ENCODE measurements at places on chromosomes 16 and 17.
A peak's percentile ranks its signal among the peaks of the same experiment; 100 is the strongest.

DNA sequence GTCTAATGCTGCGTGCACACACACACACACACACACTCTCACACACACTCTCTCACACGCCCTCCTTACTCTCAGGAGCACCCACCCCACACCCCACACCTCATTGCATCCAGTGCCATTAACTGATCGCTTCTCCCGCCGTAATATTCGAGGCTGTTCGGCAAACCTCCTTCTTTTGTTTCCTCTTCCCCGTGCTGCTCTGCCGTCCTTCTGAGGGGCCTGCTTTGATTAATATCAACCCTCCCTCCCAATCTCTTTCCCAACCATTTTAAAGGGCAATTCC, 156.2 kb upstream of the TNRC6C start:
- DNase-seq, result no peak

GRCh38 chr17:81295676-81296381, 722 bp upstream of the SLC38A10 start:
- DNase-seq, result peak; percentile 79

- no peak for DNase-seq
Measured at GRCh38 chr16:5065326-5065725, 430 bp downstream of the C16orf89 start.

DNA sequence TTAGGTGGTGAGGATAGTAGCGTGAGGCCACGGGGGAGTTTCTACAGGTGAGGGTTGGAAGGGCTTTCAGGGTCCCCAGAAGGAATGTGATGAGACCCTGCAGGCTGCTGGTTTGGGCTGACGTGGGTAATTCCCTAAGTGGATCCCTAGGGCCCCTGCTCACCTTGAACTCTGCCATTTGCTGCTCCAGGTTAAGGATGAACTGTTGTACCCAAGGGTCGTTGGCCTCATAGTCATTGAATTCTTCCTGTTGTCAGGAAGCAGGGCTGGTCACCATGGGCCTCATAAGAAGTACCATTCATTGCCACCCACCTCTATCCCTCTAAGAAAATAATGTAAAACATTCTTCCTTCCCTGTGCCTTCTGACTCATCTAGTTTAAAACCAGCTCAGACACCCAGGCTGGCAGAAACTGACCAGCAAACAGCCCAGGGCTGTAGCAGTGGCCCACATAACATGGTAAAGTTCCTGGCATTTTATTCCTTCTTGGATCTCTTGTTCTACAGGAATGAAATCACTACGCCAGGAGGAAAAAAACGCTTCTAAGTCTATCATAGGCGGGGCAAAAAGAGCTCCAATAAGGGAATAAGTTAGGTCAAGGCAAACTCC, 27.6 kb downstream of the FCSK start:
- DNase-seq, result no peak

- no peak for DNase-seq
Measured at GRCh38 chr16:70563636-70564035, 40.0 kb downstream of the SF3B3 start.

DNA sequence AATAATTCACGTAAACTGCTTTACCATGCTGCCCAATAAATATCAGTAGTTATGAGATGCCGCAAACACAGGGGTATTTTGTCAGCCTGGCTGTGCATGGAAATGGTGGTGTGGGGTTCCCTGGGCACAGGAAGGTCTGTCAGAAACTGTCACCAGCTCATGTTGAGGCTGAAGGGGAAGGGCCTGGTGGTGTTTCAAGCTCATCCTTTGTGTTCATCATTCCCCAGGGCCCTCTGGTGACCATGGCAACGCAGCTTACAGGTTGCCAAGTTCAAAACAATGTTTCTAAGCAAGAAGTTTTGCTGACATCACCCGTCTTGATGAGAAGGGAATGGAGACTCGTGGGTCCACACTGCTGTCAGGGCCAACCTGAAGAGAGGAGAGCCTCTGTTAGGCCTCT, 348.9 kb upstream of the C16orf82 start:
- DNase-seq, result no peak

GRCh38 chr17:29107933-29108822, 65.2 kb downstream of the PIPOX start:
- peak; percentile 35 for DNase-seq

GRCh38 chr17:27990100-27990499, 52.4 kb upstream of the NLK start:
- no peak for DNase-seq

DNA sequence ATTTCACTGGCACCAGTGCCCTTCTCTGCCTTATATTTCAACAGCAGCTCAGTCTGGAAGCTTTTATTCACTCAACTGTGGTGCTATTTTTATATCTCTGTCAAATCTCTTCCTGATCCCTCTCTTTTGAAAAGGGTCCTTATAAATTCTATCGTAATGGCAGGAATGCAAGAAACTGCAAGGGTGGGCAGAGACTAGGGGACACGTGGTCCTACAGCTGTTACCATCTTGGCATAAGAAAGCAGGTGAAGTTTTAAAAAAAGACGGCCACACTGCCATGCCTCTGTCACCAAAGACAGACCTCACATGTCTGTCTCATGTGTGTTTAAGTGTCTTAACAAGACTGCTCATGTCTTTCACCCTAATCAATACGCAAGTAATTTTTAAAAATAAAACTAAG, 368.4 kb upstream of the CDH11 start:
- DNase-seq, result no peak

DNA sequence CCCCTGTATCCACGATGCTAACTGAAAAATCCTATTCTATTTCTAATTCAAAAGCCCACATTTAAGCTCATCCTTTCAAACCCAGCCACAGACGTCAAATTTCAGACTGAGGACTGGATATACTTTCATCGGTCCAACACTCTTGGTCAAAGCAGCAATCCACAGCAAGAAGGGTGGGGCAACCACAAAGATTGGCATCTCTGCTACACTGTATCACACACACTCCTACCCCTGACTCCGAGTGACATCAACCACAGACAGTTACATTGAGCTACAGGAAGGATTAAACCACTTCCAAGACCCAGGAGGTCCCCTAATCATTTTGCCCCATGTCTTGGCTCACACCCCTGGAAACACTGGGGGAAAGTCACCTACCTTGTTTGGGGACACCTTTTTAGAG, 61.3 kb downstream of the GRIN2A start:
- DNase-seq, result no peak

DNA sequence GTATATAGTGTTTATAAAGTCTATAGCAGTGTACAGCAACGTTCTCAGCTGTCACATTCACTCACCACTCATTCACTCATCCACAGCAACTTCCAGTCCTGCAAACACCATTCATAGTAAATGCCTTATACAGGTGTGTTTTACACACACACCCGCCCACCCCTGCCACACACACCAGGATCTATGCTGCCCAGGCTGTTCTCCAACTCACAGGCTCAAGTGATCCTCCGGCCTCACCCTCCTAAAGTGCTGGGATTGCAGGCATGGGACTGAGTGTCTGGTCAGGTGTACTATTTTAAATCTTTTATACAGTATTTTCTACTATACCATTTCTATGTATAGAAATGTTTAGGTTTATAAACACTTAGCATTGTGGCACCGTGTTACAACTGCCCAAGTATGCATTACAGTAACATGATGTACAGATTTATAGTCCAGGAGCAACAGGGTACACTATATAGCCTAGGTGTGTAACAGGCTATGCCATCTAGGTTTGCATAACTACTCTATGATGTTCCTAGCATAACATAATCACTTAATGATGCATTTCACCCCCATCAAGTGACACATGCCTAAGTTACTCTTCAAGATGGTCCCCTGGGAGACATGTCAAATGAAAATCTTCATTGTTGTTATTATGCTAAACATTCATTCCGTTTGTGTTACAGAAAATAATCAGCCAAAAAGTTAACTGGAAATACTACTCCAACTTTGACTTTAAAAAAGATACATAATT, 42.5 kb downstream of the CREBBP start:
- no peak for DNase-seq

DNA sequence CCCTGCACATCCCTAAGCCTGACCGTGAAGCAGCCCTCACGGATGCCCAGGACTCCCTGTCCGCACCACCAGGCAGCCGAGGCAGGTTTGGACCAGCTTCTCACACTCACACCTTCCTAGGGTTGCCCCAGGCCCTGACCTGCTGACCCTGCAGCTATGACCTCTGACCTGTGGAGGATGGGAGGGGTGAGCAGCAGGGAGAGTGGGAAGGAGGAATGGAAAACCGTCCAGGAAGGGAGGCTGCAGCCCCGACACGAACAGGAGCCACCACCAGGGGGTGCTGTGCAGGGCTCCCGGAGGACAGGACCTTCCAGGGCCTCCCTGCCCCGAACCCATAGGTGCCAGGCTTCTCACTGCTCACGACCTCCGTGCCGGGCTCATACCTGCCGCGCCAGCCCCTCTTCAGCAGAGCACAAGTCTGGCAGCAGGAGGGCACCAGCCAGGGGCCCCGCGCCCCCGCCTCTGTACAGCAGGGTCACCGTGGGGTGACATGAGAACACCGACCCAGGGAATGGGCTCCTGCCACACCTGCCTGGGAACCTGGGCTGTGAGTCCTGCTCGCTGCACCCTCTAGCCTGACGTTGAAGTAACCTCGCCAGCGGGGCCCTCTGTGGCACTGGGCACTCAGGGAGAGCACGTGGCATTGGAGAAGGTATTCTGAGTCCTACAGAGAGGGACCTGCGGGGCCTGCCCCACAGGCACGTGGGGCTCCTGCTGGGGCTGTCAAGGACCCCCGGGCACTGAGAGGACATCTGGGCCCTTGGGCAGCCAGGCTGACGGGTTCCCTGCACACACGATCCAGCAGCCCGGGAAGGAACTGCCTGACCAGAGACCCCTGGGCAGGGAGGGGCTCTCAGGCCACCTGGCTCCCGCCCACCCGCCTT, 37.6 kb downstream of the CTU2 start:
- DNase-seq, result peak; percentile 90

DNA sequence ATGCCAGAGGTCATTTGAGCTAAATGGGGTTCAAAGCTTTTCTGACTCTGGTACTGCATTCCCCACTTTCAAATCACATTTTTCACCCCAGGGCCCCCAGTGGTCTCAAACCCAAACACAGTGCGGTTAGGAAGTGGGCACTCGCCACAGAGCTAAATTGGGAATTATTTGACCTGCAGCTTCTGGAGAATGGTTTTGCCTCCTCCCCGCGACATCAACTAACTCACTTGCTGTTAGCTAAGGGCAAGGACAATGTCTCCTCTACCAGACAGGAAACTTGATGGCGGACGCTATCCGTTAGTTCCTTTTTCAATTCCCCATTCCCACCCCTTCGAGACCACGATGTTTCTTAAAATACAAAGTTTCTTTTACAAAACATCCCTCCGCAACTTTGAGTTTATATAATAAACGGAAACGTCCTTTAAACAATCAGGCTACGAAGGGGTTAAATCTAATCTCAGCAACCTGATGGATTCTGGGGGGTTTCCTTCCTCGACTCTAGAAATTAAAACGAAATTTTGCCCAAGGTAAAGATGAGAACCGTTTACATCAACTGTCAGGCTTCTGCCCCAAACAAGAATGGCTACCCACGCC, 500 bp upstream of the KAT7 start:
- DNase-seq, result no peak

- DNase-seq, result peak; percentile 78
Measured at GRCh38 chr17:74176546-74177001, 26.9 kb upstream of the RPL38 start.

GRCh38 chr16:19844945-19845641, 39.6 kb downstream of the GPRC5B start:
- no peak for DNase-seq

- no peak for DNase-seq
Measured at GRCh38 chr17:63178530-63178929, 212.5 kb downstream of the TANC2 start.

DNA sequence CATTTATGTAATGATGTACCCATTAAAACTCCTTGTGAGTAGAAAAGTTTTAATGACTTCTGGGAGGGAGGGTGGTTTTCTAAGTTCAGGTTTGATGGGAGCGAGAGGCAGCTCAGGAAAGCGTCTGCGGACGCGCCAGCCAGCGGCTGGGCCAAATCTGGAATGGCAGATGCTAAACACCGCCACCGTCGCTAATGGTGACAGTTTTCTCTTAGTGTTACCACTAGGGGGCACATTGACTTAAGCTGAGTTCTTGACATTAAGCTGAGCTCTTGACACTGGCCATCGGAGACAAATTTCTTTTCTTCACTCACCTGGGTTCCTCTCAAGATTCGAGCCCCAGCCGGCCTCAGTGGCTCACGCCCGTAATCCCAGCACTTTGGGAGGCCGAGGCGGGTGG, 6.7 kb downstream of the TRPV1 start:
- DNase-seq, result peak; percentile 20

GRCh38 chr17:9218064-9218635, 196.8 kb downstream of the NTN1 start:
- no peak for DNase-seq

DNA sequence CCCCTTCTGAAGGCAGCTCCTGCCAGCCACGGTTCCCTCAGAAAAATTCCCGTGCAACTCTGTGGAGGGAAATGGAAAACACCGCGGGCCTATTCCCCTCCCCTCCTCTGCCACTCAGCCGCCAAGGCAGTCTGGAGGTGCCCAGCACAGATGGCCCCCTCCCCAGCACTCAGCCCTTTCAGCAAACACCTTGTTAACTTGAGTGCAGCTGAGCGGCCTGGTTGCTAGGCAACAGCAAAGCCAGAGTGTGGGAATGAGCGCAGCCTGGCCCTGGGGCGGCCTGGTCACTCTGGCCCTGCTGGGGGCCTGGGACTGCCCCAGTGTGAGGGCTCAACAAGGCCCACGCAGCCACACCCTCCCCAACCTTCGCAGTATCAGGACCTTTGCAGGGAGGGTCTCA, 32.8 kb downstream of the CACNA1G start:
- peak; percentile 78 for DNase-seq

DNA sequence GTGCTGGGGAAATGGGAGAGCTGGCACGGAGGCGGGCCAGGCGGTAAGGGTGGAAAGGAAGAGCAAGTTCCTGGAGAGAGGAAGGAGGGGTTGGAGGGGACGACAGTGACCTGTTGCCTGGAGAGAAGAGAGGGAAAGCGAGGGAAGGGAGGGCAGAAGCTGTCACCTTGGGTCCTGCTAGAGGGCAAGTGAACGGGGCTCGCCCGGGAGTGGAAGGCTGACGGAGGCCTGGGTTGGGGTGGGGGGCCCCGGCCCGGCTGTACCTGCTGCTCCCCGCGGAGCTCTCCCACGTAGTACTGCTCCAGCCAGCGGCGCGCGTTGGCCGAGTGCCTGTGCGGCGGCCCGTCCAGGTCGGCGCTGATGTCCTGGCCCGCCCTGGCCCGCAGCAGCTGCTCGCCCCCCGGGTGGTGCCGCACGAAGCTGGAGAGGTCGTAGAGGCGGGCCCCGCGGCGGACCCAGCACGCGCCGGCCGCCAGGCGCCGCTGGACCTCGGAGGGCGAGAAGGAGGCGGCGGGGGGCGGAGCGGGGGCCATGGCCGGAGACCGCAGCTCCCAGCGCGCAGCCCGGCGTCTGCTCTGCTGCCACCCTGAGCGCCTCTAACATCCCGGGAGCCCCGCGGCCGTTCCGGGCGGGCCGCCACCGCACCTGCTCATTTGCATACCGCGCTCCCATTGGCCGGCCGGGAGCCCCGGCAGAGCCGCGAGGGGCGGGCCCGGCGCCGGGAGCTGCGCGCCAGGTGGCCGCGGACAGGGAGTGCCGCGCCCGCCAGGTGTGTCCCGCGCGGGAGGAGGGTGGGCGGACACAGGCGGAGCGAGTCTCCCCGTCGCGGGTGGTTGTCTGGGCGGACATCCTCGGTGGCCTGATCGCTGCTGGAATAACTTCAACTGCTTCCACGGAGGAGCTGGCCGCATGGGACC, at the start of gene FA2H:
Gene FA2H (minus strand): TSS at position 598 of the 917 bp plus-strand sequence. CDS start 65 bp downstream, at position 533.
- DNase-seq, result peak; percentile 97
